Activated CD4-positive, alpha-beta memory T cell treated with anti-CD3 and anti-CD28 coated beads for 36 hours (primary cell): ENCODE measurements at places on chromosomes 3 and 15. TPM values are rescaled to one million over a fixed set of nuclear protein-coding genes. Genes with fewer than 3 reads are reported as not detected.

The SUSD5 gene
- total RNA-seq, result not detected

The EIF4G1 gene
- total RNA-seq, result 432 TPM

DNA sequence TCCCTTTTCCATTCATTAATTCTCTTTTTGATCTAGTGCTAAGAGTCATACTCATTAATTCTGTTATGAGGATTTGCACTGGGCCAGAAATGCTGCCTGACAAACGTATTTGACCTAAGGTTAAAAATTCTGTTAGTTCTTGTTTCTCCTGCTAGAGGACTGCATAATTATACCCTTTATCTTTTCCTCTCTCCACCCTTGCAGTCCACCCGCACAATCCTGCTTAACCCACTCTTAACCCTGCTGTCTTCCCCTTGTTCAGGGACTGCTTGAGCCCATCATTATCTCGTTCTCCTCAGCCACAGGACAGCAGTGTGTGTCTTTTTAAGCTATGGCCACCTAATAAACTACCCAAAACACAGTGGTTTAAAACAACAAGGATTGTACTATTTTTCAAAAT lies 31.1 kb upstream of the DYNC1LI1 start:
- DNase-seq, result no peak
- no peak overlapping the region for H3K4me3 ChIP-seq
- H3K36me3 ChIP-seq, result no peaks in the 10 kb centered on the region
- no peaks in the 10 kb centered on the region for H3K4me1 ChIP-seq

DNA sequence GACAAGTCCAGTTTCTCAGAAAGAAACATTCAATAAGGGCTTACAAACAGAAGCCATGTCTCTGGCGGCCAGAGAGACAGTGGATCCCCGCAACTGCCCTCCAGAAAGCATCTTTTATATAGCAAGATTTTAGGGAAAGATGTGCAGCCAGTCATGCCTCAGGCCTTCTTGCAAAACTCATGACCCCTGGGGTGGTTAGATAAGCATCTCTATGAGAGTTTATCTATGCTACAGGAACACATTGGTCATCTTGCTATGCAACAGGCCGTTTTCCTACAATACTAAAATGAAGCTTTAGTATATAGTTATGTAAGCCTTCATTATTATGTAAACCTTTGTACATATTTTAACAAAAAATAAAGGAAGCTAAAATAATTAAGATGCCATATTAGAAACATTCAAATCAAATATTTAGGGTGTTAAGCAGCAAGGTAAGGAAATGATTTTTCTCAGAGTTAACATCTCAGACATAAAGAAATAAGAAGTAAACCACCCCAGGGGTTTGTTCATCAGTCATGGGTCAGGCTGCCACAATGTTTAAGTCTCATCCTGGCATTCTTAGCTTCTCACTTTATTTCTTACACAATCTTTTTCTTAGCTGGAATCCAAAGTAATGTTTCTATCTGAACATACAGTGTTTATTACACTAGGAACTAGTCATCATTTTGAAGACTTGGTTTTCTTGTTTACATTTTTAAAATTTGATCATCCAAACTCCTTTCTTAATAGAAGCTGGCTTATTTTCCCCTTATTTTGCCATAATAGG lies 6.3 kb upstream of the FSIP1 start:
- H3K27ac ChIP-seq, result no peak overlapping the region
- DNase-seq, result no peak
- H3K27me3 ChIP-seq, result peaks cover 2% of the 10 kb centered on the region
- H3K4me3 ChIP-seq, result no peak overlapping the region

GRCh38 chr3:115224687-115225086 lies 77.6 kb upstream of the ZBTB20 start:
- DNase-seq, result no peak
- H3K4me3 ChIP-seq, result no peak overlapping the region
- no peaks in the 10 kb centered on the region for H3K4me1 ChIP-seq
- no peaks in the 10 kb centered on the region for H3K36me3 ChIP-seq

GRCh38 chr3:150472421-150472820 lies 64.3 kb downstream of the TSC22D2 start:
- DNase-seq, result no peak
- no peaks in the 10 kb centered on the region for H3K27me3 ChIP-seq
- no peak overlapping the region for H3K4me3 ChIP-seq
- no peaks in the 10 kb centered on the region for H3K36me3 ChIP-seq
- H3K4me1 ChIP-seq, result no peaks in the 10 kb centered on the region

DNA sequence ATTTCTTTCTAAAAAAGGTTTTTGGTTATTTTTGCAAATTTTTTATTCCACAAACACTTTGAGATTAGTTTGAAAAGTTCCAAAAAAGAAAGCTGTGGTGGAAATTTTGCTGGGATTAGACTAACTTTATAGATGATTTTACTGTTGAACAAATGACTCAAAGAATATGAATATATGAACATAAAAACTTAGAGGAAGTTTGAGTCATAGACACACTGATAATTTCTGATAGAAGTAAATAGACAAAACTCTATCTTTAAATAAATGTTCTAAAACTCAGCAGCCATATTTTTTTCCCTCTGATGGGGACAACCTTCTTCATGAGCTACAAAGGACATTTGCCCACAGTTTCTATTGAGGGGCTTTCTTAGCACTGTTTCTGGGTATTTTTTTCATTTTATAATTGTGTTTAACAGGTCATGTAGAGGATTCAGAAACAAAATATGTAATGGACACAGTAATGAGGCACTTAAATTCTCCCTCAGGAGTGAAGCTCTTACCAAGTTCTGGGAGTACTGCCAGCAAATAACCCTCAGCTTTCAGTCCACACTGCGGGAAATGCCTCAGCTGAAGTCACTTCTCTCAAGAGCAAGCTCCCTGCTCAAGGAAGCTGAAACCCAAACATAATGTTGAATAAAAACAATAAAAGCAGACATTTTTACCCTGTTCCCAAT lies 157.6 kb downstream of the NFKBIZ start:
- no peaks in the 10 kb centered on the region for H3K4me1 ChIP-seq
- H3K27me3 ChIP-seq, result no peaks in the 10 kb centered on the region
- no peak for DNase-seq
- H3K4me3 ChIP-seq, result no peak overlapping the region
- no peaks in the 10 kb centered on the region for H3K36me3 ChIP-seq
- no peak overlapping the region for H3K27ac ChIP-seq
